ENCODE measurements at places on chromosomes 5 and 9.

- DNase-seq, result no peak
These were observed 1.6 kb downstream of the BTNL3 start for GRCh38 chr5:180990086-180990881.

DNA sequence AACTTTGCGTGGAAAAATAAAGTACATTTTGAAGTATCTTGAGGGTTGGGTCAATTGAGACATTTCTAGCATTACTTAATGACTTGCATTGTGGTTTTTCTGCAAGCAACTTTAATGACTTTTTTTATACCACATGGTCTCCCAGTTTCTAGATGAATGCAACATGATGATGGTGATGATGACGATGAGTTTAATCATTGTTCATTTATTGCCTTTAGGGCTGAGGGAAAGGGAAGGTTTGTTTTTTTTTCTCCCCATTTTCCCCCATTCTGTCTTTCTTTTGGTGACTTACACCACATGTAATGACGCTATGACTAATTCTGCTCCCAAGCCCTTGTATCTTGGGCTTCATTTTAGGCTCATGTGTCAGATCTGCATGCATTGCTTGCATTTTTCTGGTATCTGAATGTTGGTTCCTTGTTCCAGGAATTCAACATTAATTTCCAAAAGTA lies 57.7 kb upstream of the NXNL2 start:
- DNase-seq, result no peak

DNA sequence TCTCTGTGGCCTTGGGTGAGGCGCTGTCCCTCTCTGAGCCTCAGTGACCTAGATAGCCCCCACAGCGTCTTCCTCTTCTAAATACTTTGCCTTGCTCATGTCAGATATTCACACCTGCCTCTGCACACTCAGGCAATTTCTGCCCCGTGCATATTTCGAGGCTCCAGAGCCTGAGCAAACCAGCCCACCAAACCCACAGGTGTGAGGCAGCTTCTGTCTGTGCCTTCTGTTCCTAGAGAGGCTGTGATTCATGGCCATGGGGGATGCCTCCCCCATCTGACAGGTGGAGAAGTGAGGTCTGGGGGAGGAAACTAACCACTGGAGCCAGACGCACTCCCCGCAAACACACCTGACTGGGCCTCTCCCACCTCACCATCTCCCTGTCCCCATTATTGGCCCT lies 42.7 kb upstream of the CPLX2 start:
- DNase-seq, result no peak

DNA sequence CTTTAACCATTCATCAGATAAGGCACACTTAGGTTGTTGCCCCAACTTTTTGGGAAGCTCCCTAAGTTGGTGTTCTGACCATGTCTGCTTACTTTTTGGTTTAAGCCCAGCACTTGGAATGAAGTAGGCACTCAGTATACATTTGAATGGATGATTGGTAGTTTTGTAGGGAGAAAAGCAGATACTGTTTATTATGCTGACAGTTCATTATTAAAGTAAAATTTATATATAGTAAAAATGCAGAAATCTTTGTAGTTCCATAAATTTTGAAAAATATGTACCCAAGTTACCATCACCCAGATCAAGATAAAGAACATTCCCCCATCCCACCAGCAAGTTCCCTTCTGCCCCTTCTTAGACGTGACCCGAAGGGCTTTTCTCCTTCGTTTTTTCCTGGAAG lies 35.4 kb downstream of the PRKACG start:
- DNase-seq, result no peak

DNA sequence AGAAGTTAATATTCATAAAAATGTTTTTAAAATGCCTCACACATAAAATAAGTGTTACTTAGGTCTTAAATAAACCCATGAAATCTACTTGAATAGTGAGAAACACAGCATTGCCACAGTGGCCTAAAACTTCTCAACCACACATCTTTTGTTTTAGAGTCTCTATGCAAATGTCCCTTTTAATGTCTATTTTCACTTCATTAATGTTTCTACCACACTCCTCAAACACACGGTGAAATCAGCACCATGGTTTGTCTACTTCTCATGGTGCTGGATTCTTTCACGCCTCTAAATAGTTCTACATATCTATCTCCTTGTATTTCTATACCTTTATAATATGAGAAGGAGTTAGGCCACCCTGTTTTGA lies 111.2 kb downstream of the EDIL3 start:
- no peak for DNase-seq

Data from hypothalamus (tissue), 51 donors.